Upper lobe of right lung (tissue), 1 donor: ENCODE measurements at places on chromosomes 16 and 17. TPM values are rescaled to one million over a fixed set of nuclear protein-coding genes. Genes with fewer than 3 reads are reported as not detected.
A peak's percentile ranks its signal among the peaks of the same experiment; 100 is the strongest.

TSEN54 gene
- 21.6 TPM for total RNA-seq

DDX5 gene
- 881 TPM for total RNA-seq

EFNB3 gene
- 0.32 TPM for total RNA-seq

RHBDL3 gene
- total RNA-seq: 0.41 TPM

HBQ1 gene
- not detected for total RNA-seq

AGRP gene
- total RNA-seq: 4.9 TPM

CTRB2 gene
- total RNA-seq: 0.78 TPM

TTLL6 gene
- total RNA-seq: 0.20 TPM

GRCh38 chr17:70447588-70447987 lies 278.3 kb downstream of the KCNJ2 start:
- DNase-seq: no peak
- no peak overlapping the region for H3K4me3 ChIP-seq
- H3K4me1 ChIP-seq: no peaks in the 10 kb centered on the region
- no peaks in the 10 kb centered on the region for H3K27me3 ChIP-seq
- no peaks in the 10 kb centered on the region for H3K36me3 ChIP-seq
- no peak overlapping the region for H3K27ac ChIP-seq

GRCh38 chr17:50906443-50906842 lies 40.3 kb upstream of the TOB1 start:
- no peaks in the 10 kb centered on the region for H3K27me3 ChIP-seq
- no peak overlapping the region for H3K4me3 ChIP-seq
- H3K27ac ChIP-seq: no peak overlapping the region
- no peaks in the 10 kb centered on the region for H3K36me3 ChIP-seq
- H3K4me1 ChIP-seq: peaks cover 29% of the 10 kb centered on the region

GRCh38 chr17:79657861-79658810 lies 47.3 kb upstream of the RBFOX3 start:
- H3K36me3 ChIP-seq: no peaks in the 10 kb centered on the region
- H3K4me1 ChIP-seq: no peaks in the 10 kb centered on the region
- no peak overlapping the region for H3K4me3 ChIP-seq

- no peak overlapping the region for H3K27ac ChIP-seq
- no peak overlapping the region for H3K4me3 ChIP-seq
- H3K36me3 ChIP-seq: no peaks in the 10 kb centered on the region
- no peaks in the 10 kb centered on the region for H3K27me3 ChIP-seq
These were observed 9.4 kb downstream of the PLD6 start for GRCh38 chr17:17196776-17197175.

DNA sequence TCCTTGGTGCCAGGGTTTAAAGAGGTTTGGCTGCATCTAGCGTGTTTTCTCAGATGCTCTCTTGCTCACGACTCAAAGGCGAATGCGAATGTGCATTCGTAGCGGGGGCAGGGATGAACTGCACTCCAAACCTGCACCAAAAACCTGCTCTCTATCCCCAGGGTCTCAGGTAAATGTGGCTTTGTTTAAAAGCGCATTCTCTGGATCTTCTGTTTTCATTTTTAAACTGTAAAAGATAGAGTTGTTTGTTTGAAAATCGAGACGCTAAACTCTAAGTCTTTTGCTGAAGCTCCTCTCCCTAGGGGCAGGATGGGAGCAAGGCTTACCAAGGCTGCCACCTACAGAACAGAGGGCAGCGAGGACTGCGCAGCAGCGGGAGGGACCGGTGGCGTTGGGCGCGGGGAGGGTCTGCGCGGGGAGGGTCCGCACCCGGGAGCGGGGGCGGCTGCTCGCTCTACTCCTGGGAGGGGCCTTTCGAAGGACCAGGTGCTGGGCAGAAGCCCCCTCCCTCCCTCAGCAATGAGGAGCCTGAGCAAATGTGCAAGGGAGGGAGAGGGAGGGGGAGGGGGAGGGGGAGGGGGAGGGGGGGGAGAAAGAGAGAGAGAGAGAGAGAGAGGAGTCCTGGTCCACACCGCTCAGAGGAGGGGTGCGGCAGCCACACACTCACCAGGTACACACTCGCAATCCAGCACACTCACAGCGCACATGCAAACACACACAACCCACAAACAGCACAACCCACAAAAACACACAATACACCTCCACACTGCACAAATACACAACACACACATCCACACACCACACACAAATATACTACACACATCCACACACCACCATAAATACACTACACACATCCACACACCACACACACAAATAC lies 142.8 kb downstream of the GRIN2A start:
- H3K4me1 ChIP-seq: no peaks in the 10 kb centered on the region
- no peaks in the 10 kb centered on the region for H3K36me3 ChIP-seq
- H3K27me3 ChIP-seq: peaks cover 3% of the 10 kb centered on the region
- no peak for DNase-seq

GRCh38 chr17:8552577-8553320 lies 77.8 kb downstream of the MYH10 start:
- H3K27ac ChIP-seq: no peak overlapping the region
- H3K4me1 ChIP-seq: no peaks in the 10 kb centered on the region
- no peak for DNase-seq
- H3K4me3 ChIP-seq: no peak overlapping the region
- H3K36me3 ChIP-seq: peaks cover 18% of the 10 kb centered on the region
- H3K27me3 ChIP-seq: no peaks in the 10 kb centered on the region

DNA sequence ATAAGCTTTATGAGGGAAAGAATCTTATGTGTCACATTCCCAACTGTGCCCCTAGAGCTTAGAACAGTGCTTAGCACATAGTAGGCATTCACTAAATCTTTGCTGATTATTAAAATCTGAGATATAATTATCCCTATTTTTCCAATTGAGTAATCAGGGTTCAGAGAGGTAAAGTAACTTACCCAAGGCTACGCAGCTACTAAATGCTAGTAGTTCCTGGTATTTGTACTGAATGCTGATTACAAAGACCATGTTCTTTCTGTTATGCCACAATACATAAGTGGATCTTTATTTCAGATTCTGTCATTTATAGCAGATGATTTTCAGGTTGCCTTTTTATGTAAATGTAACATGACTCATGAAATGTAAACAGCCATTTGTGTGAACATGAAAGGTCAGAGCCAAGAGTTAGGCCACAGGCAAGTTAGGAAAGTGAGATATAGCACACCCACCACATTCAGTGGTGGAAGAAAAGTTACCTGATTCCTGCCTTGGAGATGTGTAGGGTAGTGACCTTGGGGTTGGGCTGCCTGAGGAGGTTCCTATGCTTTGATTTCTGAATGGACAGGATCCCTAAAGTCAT lies 77.2 kb downstream of the FTO start:
- H3K27me3 ChIP-seq: no peaks in the 10 kb centered on the region
- no peak overlapping the region for H3K27ac ChIP-seq
- H3K4me3 ChIP-seq: no peak overlapping the region
- no peaks in the 10 kb centered on the region for H3K36me3 ChIP-seq

- no peaks in the 10 kb centered on the region for H3K36me3 ChIP-seq
- no peak for DNase-seq
- no peak overlapping the region for H3K4me3 ChIP-seq
- no peak overlapping the region for H3K27ac ChIP-seq
- H3K27me3 ChIP-seq: no peaks in the 10 kb centered on the region
- no peaks in the 10 kb centered on the region for H3K4me1 ChIP-seq
These were observed 46.2 kb downstream of the MEOX1 start for GRCh38 chr17:43615330-43616028.

- no peak overlapping the region for H3K27ac ChIP-seq
- H3K4me3 ChIP-seq: no peak overlapping the region
- DNase-seq: no peak
- no peaks in the 10 kb centered on the region for H3K27me3 ChIP-seq
- H3K36me3 ChIP-seq: no peaks in the 10 kb centered on the region
- H3K4me1 ChIP-seq: no peaks in the 10 kb centered on the region
These were observed 6.9 kb upstream of the C16orf78 start for GRCh38 chr16:49366669-49367068.

DNA sequence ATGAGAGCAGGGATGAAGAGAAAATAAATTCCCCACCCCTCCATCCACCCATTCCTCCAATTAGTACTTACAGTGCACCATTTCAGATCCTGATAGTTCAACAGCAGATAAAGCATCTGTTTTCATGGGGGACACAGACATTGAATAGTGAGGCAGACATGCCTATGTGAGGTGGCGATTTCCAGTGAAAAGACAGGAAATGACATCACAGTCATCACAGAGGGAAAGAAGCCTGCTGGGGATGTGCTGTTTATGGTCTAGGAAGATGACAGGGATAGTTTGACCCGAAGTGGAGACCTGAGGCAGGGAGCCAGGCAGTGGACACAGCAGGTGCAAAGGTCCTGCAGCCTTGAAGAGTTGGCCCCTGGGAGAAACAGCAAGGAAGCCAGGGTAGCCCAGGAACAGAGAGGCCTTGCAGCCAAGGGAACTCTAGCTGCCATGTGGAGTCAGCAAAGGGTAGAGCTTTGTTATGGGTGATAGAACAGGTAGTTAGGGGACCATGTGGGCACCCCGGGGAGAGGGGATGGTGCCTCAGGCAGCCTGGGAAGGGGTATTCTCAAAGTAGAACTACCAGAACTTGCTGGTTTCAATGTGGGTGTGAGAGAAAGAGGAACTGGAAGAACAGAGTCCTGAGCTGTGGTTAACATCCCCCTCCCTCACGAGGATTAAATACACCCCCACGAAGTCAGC lies 256.6 kb downstream of the CPPED1 start:
- no peaks in the 10 kb centered on the region for H3K36me3 ChIP-seq
- no peaks in the 10 kb centered on the region for H3K27me3 ChIP-seq
- no peak overlapping the region for H3K4me3 ChIP-seq
- DNase-seq: no peak
- H3K4me1 ChIP-seq: no peaks in the 10 kb centered on the region

DNA sequence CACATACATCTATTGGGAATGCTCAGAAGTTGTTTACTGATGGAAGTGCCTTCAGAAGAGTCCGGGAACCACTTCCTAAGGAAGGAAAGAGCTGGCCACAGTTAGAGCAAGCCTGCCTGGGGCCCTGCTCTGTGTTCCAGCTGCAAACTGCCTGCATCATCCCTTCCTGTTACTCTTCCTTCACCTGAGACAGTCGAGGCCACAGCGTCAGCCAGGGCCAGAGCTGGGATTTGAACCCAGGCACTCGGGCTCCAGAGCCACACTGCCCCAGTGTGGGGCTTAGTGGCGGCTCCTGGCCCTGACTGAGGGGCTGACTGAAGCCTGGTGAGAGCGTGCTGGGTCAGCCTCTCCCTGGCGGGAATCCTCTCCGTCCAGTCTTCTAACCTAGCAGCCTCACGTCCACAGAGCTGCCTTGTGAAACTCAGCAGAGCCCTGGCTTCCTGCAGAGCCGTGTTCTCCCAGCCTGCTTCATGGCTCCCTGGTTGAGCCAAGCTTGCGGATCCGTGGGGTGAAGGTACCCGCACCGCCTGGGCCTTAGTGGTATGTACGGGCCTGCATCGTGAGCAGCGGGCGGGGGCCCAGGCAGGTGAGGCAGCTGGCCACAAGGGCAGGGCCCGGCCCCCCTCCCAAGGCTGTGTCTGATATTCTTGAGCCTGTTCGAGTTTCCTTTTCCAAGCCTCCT lies 4.6 kb upstream of the C17orf99 start:
- DNase-seq: no peak
- no peak overlapping the region for H3K4me3 ChIP-seq
- H3K27me3 ChIP-seq: no peaks in the 10 kb centered on the region
- peaks cover 56% of the 10 kb centered on the region for H3K4me1 ChIP-seq
- peak overlapping the region; percentile 47 for H3K27ac ChIP-seq

DNA sequence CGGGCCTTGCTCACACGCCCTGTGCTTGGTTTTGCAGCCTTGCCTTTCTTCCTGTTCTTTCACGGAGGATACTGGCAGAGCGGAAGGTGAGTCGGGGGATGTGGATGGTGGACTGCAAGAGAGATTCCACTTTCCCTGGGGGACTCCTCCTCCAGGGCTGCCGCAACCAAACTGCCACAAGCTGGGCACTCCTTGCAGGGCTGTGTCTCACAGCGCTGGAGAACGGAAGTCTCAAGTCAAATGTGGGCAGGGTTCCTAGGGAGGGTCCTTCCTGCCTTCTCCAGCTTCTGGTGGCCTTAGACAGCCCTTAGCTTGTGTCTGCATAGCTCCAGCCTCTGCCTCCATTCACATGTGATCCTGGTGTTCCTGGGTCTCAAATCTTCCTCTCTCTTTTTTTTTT lies 11.4 kb upstream of the BIRC5 start:
- H3K4me1 ChIP-seq: peaks cover 6% of the 10 kb centered on the region
- H3K27me3 ChIP-seq: no peaks in the 10 kb centered on the region
- no peak for DNase-seq
- no peak overlapping the region for H3K4me3 ChIP-seq

- H3K27ac ChIP-seq: peak overlapping the region; percentile 59
- H3K4me1 ChIP-seq: peaks cover 31% of the 10 kb centered on the region
- peak; percentile 82 for DNase-seq
- H3K27me3 ChIP-seq: no peaks in the 10 kb centered on the region
- peaks cover 12% of the 10 kb centered on the region for H3K36me3 ChIP-seq
- H3K4me3 ChIP-seq: peak overlapping the region; percentile 54
These were observed 5.4 kb upstream of the ZNF213 start for GRCh38 chr16:3129137-3130131.

DNA sequence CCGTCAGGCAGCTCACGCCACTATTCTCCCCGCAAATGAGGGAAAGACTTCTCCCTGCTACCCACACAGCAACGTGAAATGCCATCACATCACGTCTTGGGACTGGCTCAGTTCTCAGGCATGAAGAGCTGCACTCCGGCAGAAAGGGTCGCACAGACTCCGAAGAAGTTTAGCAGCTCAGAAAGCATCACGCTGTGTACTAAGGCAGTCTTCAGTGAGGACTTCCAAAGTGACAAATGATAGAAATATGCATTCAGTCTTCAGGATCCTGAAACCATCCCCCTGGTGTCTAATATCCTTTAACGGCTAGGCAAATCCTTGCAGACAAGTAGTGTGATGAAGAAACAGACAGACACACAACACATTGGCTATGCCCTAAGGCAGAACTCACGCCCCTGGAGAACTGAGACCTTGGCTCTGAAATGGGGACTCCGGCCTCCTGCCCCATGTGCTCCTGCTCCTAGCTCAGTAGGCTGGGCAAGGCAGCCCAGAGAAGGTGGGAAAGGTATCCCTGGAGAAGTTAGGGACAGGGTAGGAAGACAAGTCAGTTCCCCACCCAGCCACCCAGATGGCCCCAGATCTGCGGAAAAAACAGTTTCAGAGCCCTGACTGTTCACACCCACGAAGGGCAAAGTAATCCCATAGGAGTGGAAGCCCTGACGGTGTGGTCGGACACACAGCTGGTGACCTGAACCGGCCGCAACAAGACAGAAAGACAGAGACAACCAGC lies 1.6 kb downstream of the XYLT1 start:
- DNase-seq: no peak
- no peaks in the 10 kb centered on the region for H3K36me3 ChIP-seq
- H3K27ac ChIP-seq: no peak overlapping the region
- H3K4me3 ChIP-seq: peak overlapping the region; percentile 66

- no peaks in the 10 kb centered on the region for H3K4me1 ChIP-seq
- H3K27me3 ChIP-seq: no peaks in the 10 kb centered on the region
- H3K4me3 ChIP-seq: no peak overlapping the region
These were observed 14.8 kb upstream of the LIMD2 start for GRCh38 chr17:63714550-63715277.

DNA sequence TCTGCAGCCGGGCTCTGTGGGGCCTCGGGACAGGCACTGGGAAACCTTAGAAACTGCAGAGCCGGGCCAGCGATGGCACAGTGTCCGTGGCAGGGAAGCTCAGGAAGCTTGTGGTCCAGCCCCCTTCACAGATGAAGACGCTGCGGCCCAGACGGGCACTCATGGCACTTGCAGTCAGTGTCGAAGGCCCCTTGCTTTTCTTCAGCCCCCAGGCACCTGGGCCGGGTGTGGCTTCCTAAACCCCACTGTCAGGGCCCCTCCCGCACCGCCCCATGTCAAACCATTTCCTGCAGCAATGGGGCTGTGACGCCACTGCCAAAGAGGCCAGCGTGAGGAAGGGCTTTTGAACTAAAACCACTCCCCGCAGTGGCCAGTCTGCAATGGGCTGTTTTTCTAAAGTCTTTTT lies 164.0 kb downstream of the LAT start:
- H3K4me1 ChIP-seq: peaks cover 4% of the 10 kb centered on the region
- no peaks in the 10 kb centered on the region for H3K36me3 ChIP-seq
